ENCODE measurements at places on chromosomes 4 and X.

GRCh38 chr4:177400030-177400429 is 42.2 kb downstream of the AGA start:
- DNase-seq = no peak

- DNase-seq = peak; percentile 24
These were observed 106.1 kb downstream of the ARAP2 start for GRCh38 chr4:36138220-36138619.

DNA sequence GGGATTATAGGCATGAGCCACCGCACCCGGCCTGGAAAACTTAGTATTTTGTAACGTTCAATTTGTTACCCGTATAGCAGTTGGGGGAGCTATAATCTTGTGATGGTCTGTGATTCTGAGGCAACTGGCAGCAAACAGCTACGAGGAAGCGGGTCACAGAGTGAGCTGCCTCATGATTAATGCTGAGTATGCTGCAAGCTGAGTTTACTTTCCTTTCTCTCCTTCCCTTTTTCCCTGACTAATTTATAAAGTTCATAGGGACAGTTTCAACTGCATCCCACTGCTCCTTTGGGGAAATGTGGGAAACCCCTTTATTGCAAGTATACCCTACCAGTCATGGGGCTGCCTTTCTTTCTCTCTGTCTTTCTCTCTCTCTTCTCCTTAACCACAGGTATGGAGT is 17.7 kb upstream of the ELOVL6 start:
- no peak for DNase-seq

DNA sequence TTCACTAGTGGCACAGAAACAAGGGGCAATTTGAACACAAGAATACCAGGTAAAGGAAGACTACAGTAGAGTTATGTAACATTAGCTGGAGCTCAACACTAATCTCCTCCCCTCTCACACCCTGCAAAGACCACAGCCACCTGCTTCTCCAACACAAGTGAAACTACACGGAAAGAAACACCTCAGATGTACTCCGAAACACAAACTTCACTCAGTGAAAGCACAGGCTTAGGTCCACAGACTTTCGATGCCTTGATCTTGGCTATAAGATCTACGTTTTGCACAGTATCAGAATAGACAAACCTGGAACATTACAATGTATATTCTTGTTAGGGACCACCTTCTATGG is 7.6 kb downstream of the ACSL1 start:
- DNase-seq = no peak

- no peak for DNase-seq
These were observed 284.0 kb upstream of the FRG1 start for GRCh38 chr4:189656641-189657040.

DNA sequence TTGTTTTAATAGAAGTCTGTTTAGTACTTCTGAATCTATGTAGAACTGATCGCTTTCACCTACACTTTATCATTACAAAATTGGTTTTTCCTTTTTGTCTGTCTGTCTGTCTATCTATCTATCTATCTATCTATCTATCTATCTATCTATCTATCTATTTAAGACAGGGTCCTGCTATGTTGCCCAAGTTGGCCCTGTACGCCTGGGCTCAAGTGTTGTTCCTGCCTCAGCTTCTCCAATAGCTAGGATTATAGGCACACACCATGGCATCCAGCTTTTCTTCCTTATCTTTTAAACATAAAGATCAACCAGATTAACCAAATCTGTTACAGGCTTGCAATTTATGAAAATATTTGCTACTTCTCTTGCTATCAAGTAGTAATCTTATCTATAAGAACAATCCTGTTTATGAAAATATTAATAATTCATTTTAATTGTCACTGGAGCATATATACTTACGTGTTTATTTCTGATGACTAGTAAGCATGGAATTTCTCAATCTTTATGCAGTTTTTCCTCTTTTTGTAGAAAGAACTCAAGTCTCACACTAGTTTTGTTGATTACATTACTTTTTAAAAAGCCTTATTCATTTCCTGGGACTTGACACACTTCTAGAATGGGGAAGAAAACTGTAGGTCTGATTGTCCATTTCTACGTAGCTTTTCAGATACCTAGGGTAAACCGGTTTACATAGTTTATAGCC is 24.5 kb downstream of the KIAA0232 start:
- DNase-seq = no peak

DNA sequence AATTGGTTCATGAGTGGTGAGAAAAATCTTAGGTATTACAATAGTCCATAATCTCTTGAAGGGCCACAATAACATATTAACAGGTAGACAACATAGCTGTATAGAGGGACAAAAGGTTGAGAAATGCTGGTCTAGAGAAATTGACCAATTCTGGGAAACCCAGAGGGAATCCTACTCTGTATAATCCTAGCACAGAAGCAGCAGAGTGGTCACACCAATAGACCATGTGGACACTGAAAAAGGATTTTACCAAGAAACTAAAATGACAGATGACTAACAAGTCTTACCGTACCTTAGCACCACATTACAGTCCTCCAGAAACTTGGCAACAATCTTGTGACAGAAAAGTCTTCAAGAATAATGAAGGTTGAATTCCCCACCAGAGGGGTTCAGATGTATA is 169.1 kb upstream of the PCDH18 start:
- no peak for DNase-seq

DNA sequence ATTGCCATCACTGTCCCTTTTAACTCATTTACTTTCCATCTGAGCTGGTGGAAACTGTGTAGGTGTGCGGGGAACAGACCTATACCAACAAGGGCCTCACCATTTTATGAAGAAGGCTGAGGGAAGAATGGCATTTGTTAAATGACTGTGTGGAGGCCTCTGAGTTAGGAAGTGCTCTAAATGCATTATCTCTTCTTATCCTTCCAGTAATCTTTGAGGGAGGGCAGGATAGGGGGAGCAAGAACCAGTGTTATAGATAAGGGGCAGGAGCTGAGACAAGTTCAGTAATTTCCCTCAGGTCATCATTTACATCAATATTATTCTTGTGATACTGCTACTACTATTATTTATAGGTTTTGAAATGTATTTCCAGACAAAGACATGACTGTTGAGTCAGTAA is 122.4 kb upstream of the PDLIM3 start:
- no peak for DNase-seq

DNA sequence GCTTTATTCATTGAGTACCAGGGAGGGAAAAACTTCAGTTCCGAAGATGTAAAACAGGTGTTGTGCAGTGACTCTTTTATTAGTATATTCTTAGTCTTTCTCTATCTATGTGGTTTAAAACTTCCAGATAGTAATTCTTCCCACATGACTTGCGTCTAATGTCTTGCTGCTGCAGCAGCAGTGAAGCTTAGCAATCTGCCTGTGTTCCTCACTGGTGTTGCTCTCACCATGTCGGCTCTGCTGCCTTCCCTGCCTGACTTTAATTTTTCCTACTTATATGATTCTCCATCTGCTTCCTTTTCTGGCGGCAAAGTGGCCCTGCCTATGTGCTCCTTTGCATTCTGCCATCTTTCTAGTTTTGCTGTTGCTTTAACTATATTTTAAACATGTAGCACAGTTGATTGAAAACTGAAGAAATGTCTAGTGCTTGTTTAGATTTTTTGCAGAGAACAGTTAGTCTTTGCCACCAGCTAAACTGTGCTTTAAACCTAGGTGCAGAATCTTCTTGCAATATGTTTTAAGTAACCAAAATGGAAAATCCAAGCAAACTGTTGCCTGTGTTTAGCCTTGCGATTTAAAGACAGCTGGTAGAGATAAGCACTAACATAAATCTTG is 1934.2 kb upstream of the IGFBP7 start:
- DNase-seq = no peak

DNA sequence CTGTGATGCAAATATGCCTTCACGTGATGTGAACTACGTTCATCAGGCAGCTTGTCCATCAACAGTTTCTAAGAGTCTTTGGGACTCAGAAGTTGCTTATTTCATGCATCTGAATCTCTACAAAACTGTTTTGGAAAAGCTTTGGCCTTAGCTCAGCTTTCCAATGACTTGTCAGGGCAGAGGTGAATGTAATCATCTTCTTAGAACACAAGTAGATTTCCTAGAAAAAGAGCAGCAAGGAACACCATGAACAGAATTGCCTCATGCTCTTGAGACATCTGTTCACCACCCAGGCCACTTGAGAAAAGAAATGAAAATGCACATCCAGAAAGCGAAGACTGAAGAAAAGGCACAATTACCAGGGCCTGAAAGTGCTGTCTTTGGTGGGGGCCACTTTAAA is 105.8 kb upstream of the PDHA1 start:
- DNase-seq = no peak

DNA sequence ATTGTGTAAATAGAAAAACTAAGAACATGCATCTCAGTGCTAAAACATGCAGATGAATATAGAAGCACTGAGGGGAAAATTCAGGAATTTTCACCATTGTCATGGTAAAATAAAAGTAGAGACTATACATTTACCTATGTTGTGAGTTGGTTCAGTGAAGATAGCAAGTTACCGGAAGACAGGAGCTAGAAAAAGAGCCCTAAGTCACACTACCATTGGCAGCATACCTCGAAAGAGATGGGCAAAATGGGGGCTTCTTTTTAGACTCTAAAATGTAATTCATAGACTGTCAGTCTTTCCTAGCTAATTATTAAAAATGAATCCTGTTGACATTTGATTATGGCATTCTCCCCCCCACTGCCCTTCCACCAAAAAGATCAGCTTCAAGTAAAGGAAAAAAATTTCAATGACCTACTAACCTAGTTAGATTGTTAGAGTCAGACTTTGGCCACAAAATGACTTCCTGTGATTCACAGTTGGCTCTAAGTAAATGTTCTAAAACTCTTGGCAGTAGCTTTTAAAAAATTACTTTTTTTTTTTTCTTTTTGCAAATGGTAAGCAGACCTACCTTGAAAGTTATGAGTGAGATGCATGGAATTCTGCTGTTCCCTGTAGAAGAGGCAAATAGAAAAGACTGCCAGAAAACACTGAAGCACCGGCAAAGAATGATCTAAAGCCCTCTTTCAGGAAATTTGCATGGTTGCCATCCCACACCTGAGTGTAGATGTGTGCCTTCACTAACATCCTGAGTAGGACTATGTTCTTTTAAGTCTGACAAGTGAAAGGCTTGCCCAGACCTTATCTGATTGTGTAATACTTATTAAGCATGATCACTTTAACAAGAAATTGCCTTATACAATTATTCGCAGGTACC is 26.4 kb upstream of the ARSJ start:
- DNase-seq = peak; percentile 34

Measured in RWPE1 (cell line).